ENCODE measurements at places on chromosomes 12 and 14.
A peak's percentile ranks its signal among the peaks of the same experiment; 100 is the strongest.

GRCh38 chr12:72017054-72017651 is 78.5 kb downstream of the TPH2 start:
- DNase-seq = peak; percentile 34

GRCh38 chr12:68853396-68854077 is 45.6 kb downstream of the MDM2 start:
- DNase-seq = no peak

DNA sequence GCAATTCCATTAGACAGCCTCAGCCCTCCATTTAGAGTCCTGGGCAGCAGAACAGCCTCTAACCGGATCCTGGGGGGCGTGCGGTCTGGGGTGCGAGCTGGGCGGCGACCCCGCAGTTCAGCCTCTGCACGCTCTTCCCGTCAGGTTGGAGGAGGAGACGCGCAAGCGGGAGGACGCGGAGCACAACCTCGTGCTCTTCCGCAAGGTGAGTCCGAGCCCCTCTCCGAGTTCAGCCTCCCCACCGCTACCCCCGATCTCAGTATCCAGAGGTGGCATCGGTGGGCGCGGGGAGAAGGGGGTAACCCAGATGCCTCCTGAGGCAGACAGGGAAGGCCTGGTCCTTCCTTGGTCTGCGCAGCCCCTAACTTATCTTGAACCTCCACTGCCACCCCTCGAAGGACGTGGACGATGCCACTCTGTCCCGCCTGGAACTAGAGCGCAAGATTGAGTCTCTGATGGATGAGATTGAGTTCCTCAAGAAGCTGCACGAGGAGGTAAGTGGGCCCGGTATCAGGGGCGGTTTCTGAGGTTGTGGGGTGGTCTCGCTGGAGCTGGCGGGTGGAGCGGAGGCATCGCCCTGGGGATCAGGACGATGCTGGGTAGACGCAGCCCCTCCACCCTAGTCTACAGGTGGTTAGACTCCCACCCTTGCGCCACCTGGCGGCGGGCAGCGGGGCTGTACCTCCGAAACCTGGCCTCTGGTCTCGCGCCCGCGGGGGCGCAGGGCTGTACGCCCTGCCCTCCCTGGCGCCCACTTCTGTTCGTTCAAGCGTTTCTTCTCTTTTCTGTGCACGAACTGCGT is 1.3 kb downstream of the PRPH start:
- DNase-seq = peak; percentile 53

- no peak for DNase-seq
Measured at GRCh38 chr14:61132894-61133293, 148.2 kb downstream of the TMEM30B start.

- DNase-seq = no peak
Measured at GRCh38 chr12:124328116-124328515, 33.2 kb downstream of the RFLNA start.
